ENCODE measurements at places on chromosomes 5 and 9. TPM values are rescaled to one million over a fixed set of nuclear protein-coding genes. Genes with fewer than 3 reads are reported as not detected.
A peak's percentile ranks its signal among the peaks of the same experiment; 100 is the strongest.

- DNase-seq: no peak
Observed at GRCh38 chr9:68983008-68983411, 30.9 kb downstream of the PRKACG start.

DNAJC18 gene
- total RNA-seq: 46.6 TPM

- DNase-seq: no peak
Observed at GRCh38 chr9:93636172-93636661, 59.8 kb downstream of the PHF2 start.

GRCh38 chr5:171162596-171162995 is 146.5 kb upstream of the TLX3 start:
- no peak for DNase-seq

DNA sequence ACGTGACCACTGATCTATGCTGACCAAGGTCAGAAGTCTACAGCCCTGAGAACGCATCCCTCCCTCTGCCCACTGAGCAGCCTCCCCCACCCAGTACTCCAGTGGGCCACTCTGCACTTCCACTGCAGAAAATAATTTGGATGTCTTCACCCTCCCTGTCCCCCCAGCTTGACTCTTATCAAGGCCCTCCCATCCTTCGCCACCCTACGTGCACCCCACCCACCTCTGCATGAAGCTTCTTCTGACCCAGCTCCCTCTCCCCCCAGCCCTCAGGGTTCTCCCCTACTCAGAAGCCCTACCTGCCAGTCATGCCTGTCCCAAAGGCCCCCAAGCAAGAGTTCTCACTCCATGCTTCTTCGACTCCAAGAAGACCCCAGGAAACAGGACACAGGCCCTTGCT is 138.5 kb upstream of the FSTL4 start:
- no peak for DNase-seq

GRCh38 chr5:161385027-161385426 is 161.5 kb downstream of the GABRB2 start:
- DNase-seq: no peak

- peak; percentile 42 for DNase-seq
Observed at GRCh38 chr5:98774192-98775033, 950 bp downstream of the RGMB start.

- no peak for DNase-seq
Observed at GRCh38 chr9:12797037-12797436, 22.2 kb downstream of the LURAP1L start.

Data from occipital lobe (tissue), 3 donors.